ENCODE measurements at places on chromosomes 2 and 18.

GRCh38 chr18:69774831-69775230 lies 172.8 kb downstream of the CD226 start:
- DNase-seq = peak; percentile 18

GRCh38 chr18:3451183-3451988 lies 1.4 kb downstream of the TGIF1 start:
- peak; percentile 85 for DNase-seq

DNA sequence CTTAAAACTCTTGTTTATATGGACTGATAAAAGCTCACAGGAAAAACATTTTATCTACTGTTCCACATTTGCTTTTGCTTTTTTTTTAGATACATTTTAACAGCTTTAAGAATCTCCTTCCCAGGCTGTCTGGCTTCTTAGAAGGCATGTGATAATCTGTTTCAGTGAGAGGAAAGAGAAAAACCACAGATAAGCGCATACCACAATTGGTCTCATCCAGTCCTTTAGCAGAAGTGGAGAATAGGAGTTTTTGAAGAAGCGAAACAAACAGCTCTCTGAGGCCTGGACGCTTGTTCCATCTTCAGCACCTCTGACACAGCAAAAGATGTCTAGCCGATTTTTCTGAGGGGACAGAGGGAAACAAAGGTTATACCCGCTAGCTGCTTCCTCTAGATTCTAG lies 37.6 kb downstream of the RMC1 start:
- no peak for DNase-seq

DNA sequence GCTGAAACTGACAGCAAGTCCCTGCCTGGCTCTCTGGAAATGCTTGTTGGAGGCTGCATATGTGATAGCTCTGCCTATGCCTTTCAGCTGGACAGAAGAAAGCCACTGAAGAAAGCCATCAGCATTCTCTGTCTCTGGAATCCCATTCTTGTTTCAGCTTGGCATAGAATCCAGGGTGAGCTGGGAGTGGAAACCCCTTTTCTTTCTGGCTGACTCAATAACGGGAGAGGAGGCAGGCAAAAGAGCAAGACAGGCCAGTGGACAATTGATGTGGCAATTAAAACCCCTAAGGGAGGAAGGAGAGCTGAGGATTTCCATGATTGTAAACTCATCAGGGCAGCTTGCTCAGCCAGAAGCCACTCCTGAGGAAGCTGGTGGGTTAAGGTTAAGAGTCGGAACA lies 208.1 kb downstream of the CLIP4 start:
- DNase-seq = no peak

GRCh38 chr2:4576075-4576474 lies 872.7 kb downstream of the DCDC2C start:
- no peak for DNase-seq

Data from HCEC 1CT (cell line).